Kasumi-1 (cell line): ENCODE measurements at places on chromosomes 2 and 18.
A peak's percentile ranks its signal among the peaks of the same experiment; 100 is the strongest.

GRCh38 chr18:34122724-34123334 lies 101.9 kb downstream of the NOL4 start:
- peak; percentile 67 for DNase-seq

DNA sequence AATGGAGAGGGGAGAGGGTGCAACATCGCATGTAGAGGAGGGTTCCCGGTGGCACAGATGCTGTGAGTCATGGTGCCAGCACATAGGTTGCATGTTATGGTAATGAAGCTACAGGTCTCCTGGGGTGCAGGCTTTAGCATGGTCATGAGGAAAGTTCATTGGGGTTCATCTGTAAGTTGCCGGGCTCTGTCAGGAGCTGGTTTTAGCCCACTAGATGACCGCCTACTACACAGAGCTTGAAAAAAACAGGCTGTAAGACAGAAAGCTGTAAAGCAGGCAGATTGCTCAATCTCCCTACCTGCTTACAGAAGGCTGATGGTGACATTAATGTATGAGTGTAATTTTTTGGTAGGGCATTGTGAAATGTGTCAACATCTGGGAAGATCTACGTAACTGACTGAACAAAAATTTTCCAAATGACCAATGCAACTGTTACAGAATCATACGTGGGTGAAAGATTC lies 23.9 kb downstream of the DYSF start:
- DNase-seq = no peak

DNA sequence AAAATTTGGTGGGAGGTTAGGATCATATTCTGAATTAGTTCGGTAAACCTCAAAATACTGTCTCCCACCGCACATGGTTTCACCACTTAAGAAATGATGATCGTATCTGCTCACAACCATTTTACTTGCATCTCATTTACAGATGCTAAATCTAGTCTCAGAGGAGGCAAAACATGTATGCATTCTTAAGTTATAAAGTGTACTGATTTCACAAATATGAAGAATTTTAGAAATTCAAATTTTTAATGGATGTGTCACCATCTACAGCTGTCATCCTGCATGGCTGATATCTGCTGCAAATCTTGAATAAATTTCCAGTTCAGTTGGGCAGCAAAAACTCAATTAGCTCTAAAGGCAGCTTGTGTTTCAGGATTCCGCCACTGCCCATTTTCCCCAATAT lies 243.3 kb upstream of the KCNJ3 start:
- DNase-seq = no peak

- DNase-seq = no peak
Observed at GRCh38 chr2:233414273-233414654, 60.0 kb downstream of the DGKD start.

GRCh38 chr2:39606585-39606984 lies 59.1 kb upstream of the TMEM178A start:
- DNase-seq = no peak

- no peak for DNase-seq
Observed at GRCh38 chr2:164574931-164575330, 46.4 kb downstream of the GRB14 start.
